Activated CD4-positive, alpha-beta T cell treated with anti-CD3 and anti-CD28 coated beads, Interleukin-2, amount 10 ng/mL, durations not matched to agents 7 days and 5 days (primary cell): ENCODE measurements at places on chromosomes 3 and 15.

DNA sequence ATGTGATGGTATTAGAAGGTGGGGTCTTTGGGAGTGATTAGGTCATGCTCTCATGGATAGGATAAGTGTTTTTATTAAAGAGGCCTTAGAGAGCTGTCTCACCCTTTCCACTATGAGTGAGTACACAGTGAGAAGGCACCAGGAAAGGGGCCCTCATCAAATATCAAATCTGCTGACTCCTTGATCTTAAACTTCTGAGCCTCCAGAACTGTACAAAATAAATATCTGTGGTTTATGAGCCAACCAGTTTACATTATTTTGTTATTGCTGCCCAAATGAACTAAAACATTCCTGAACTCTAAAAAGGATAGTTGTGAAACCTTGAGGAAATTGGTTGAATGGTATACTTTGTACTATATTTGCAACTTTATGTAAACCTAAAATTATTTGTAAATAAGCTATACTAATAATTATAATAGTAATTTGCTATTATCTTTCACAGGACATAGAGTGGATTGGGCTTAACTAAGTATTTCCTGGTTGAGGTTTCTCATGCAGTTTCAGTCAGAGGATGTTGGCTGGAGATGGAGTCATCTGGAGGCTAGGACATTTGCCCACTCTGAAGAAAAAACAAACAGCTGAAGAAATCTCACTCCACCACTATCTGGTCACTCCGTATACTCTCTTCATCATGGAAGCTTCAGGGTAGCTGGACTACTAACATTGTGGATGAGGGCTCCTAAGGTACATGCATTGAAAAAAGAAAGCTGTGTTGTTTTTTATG is 1068.6 kb upstream of the CADM2 start:
- no peak for DNase-seq

DNA sequence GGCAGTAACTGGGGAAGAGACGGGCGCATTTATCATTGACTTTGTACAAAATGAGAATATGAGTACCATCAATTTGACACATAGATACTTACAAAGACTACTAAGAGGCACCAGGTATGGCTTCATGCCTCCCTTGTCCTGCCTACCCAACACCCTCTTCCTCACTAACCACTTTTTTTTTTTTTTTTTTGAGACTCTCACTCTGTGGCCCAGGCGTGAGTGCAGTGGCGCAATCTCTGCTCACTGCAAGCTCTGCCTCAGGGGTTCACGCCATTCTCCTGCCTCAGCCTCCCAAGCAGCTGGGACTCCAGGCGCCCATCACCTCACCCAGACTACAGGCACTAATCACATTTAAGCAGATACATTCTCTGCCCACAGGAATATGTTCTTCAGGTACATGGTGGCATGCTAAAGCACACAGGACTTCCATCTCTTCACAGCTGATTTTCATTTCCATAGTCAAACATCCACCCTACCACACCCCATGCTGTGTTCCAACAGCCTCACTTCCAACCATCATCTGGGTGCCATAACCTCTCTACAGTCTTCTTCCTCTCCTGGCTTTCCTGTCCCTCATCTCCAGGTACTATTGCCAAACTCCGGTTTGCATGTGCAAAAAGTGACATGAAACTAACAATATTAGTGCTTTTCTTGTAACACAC is 41.7 kb downstream of the RAB27A start:
- DNase-seq: no peak

DNA sequence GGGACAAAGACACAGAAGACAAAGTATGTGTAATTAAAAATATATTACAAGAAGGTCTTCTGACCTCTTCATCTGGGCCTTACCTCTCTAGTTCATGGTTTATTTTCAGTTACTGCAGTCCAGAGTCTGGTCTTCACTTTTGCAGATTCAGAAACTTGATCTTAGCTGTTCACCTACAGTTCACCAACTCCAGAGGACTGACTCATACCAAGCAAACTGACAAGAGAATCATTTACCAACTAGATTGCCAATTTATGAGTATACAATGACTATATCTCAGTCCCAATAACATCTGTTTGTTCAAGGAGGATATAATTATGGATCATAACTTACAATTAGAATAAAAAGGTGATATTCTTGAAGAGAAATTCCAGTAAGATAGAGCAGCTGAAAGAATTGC is 9.0 kb downstream of the P2RY1 start:
- DNase-seq: no peak

DNA sequence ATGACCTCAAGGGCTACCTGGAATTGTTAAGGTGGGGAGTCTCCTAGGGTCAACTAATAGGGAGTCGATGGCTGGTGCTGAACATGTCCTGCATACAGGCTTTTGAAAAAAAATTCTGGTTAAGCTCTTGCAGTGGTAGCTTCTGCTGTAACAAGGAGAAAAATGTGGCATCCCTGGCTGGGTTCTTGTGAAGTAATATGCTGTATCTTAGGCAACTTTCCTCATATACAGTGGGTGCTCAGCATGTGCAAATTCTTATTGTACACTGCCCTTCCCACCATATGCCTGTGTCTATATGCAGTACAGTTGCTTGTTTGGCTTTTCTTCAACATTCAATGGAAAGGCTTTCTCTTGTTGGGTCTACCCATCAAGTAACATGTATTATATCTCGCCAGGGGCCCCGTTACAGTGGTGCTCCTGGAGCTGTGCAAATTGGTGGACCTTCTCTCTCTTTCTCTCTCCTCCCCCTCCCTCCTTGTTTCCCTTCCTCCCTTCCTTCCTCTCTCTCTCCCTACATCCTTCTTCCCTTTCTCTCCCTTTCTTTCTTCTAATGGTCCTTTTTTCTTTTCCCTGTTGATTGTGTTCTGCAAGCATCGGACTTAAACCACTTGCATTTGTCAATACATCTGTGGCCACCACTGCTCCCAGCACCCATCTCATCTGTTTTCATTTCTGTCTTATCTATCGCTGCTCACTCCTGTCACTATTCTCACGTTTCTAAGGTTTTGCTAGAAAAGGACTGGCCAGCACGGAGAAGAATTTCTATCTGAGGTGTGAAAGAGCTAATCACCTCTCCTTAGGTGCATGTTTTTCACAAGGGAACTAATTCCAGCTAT is 35.2 kb downstream of the TGFBR2 start:
- DNase-seq: no peak

GRCh38 chr15:77852241-77853007 is 219.7 kb upstream of the LINGO1 start:
- DNase-seq: no peak

DNA sequence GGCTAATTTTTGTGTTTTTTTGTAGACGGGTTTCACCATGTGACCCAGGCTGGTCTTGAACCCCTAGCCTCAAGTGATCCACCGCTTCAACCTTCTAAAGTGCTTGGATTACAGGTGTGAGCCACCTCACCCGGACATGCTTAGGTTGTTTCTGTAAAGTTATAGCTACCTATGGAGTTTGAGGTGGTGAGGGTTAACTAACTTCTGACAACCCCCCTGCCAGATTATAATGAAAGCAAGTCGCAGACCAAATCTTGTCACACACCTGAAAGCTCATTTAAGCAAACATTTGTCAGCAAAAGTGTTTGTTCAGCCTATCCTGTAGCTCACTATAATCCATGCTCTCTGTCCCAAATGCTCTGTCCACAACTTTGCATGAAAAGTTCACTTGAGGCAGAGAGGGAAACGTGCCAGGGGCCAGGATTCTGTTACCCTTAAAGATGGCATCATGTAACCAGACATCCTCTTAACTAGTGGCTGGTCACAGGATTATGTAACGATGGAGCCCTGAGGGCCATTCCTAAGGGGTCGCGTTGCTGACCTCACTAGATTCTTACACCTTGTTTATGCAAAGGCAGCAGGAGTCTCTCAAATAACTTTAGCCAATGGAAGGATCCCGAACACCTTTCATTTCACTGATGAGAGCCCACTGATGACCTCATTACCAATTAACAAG is 24.1 kb upstream of the SENP5 start:
- no peak for DNase-seq

GRCh38 chr15:76585576-76585897 is 249.0 kb downstream of the ISL2 start:
- DNase-seq: no peak

DNA sequence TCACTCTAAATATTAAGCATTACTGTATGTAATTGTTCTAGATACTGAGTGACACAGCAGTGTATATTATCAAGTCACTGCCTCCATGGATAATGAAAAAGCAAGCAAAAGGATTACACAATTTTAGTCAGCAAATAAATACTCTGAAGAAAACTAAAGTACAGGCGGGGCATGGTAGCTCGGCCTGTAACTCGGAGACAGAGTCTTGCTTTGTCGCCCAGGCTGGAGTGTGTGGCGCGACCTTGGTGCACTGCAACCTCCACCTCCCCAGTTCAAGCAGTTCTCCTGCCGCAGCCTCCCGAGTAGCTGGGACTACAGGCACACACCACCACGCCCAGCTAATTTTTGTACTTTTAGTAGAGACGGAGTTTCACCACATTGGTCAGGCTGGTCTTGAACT is 32.7 kb downstream of the RBM6 start:
- no peak for DNase-seq

- DNase-seq: no peak
Observed at GRCh38 chr3:61954097-61954540, 392.7 kb downstream of the PTPRG start.

DNA sequence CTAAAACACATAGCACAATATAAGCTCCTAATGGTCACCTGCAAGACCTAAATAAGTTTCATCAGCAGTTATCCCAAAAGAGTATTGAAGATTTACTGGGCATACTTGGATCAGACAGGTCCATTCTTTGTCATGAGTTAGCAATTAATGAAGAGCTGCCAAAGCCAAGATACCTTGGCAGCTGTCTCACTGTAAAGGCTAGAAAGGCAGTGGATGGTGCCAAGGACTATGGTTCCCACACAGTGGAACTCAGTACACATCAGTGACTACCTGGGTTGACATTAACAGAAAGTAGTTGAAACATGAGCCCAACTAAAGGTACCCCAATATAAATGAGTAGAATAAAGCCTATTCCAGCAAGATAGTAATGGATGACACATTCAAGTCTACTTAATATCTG is 41.1 kb upstream of the TMCO5A start:
- no peak for DNase-seq

DNA sequence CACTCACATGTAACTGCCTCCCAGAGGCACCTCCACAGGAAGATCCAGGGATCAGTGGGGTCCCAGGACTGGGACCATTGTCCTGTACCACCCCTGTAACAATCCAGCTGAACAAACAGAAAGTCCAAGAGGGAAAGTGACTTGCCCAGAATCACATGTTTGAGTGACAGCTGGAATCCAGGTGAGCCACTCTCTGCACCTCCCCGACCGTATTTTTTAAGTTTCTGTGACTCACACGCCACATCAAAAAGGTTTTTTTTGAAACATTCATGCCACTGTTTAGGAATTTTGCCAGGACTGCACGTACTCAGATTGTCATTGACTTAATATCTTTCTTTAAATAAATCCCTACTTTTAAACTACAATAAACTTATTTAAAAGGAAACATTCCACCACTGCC is 9.8 kb upstream of the SLC6A1 start:
- no peak for DNase-seq

- DNase-seq: no peak
Observed at GRCh38 chr3:112247900-112248299, 46.1 kb downstream of the SLC9C1 start.

GRCh38 chr3:130379274-130379673 is 33.8 kb downstream of the COL6A5 start:
- no peak for DNase-seq

DNA sequence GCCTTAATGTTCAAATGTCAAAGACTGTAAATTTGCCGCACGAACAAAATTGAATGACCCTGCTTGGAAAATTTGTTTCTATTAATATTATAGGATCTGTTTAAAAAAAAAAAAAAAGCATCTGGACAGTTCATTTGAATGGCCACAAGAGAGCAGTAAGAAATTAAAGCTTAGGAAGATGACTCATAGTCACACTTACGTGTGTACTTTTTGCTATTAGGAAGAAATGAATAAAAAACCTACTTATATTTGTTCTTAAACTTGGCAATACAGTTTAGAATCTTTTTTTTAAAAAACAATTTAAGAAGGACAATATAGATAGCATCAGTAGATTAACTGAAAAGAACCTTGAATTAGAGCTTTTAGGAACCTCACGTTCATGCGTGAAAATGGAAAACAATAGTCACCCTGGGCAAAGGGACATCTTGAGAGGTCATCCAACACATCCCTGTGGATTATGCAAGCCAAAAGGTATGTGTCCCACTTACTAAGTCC is 621.8 kb downstream of the MECOM start:
- no peak for DNase-seq

DNA sequence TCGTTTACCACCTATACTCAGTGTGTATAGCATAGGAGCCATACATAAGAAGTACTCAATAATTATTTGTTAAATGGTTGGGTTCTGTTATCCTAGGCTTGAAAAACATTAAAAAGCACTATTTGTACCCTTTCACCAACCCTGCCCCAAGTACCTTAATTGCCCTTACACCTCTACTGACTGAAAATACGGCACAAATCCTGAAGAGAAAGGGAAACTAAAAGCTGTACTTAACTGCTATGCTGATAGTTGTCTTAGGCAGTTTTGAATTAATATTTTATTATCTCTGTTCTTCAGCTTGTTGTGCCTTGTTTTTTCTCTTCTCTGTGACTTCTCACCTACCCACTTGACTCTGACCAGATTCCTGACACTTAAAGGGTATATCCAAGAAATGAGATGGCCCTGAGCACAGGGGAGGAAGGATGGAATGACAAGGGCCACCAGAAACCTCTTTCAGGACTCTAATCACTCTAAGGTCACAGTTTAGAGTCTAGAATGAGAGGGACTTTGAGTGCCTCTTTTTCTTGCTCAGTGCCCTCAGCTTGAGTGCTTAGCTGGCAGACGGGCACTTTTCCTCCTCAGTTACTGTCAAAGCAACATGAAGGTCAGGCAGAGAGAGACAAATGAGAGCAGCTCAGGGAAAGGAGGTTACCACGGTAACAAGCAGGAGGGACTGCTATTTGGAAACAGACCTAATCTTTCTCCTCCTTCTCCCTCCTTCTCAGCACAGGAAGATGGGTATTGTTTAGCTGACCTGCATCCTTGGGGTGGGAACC is 136.5 kb downstream of the ZNF609 start:
- DNase-seq: peak; percentile 48

- no peak for DNase-seq
Observed at GRCh38 chr3:81549831-81550230, 211.6 kb downstream of the GBE1 start.

- DNase-seq: no peak
Observed at GRCh38 chr3:69330891-69331400, 54.9 kb downstream of the FRMD4B start.

DNA sequence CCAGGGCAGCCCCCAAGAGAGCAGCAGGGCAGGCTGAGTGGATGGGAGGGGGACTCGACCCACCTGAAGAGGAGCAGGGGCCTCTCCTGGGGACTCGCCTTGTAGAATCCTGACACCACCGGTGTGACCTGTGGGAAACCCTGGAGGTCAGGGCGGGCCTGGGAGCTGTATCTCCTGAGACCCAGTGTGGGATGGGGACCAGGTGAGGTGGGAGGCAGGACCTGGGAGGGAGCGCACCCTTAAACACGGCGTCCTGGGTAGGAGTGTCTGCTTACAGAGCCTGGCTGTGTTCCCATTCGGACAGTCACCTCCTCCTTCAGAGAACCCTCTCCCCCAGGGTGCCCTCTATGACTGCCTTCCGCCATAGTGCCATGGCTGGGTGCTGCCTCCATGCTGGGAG is 27.1 kb downstream of the C15orf39 start:
- DNase-seq: no peak

- DNase-seq: peak; percentile 10
Observed at GRCh38 chr3:119469418-119470189, 841 bp downstream of the POGLUT1 start.

GRCh38 chr15:74326746-74327145 is 40.7 kb downstream of the CYP11A1 start:
- DNase-seq: no peak

- DNase-seq: no peak
Observed at GRCh38 chr15:90322538-90322937, 29.5 kb upstream of the ZNF774 start.
